ENCODE measurements at places on chromosomes 3 and 15.

DNA sequence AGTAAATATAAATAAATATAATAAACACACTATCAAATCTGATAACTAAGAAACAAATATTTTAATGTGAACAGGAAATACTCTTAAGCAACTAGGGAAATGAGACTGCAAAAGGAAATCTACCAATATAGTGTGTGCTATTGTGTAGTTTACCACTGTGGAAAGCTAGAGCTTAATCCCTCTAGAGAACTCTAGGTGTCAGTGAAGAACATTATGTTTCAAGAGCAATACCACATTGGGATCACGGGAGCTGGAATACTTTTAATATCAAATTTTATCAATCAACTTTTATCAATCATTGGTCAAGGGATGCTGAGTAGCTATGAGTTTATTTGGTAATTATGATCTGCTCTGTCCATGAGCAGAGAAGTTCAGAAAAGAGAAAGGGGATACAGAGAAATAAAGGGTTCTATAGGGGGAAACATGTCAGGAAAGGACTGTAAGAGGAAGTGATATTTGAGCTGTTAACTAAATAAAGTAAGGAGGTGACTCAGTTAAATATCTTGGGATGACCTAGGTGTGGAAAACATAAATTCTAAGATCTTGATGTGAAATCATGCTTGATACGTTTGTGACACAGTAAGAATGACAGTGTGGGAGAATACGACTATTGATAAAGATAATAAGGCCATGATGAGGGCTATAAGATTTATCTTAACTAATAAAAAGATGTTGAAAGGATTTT, 762.2 kb upstream of the ALCAM start:
- no peak for DNase-seq

DNA sequence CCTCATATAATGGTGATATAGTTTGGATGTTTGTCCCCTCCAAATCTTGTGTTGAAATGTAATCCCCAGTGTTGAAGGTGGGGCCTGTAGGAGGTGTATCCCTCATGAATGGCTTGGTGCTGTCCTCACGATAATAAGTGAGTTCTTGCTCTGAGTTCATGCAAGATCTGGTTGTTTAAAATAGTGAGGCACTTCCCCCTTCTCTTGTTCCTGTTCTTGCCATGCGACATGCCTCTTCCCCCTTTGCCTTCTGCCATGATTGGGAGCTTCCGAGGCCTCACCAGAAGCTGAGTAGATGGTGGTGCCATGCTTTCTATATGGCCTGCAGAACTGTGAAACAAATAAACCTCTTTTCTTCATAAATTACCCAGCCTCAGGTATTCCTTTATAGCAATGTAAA, 39.2 kb downstream of the REC114 start:
- no peak for DNase-seq

- no peak for DNase-seq
These were observed 100.6 kb downstream of the STAG1 start for GRCh38 chr3:136651581-136651980.

DNA sequence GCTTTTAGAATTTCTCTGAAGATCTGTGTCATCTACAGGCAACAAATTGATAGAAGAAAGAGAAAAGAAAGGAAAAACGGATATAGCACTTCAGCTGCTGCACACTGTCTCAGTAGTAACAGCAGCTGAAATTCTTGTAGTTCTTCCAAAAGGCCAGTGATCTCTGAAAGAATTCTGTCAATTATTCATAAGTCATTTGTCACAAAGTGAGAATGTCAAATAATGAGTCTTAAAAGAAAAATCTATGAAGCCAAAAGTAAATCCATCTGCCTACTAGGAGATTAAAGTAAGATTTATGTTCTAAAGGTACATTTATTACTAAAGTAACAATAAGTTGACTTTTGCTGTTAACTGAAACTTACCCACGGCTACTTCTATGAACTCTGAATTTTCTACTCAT, 24.6 kb downstream of the IFT80 start:
- no peak for DNase-seq

- DNase-seq: no peak
These were observed 186.0 kb downstream of the UBE2E2 start for GRCh38 chr3:23389089-23389488.

DNA sequence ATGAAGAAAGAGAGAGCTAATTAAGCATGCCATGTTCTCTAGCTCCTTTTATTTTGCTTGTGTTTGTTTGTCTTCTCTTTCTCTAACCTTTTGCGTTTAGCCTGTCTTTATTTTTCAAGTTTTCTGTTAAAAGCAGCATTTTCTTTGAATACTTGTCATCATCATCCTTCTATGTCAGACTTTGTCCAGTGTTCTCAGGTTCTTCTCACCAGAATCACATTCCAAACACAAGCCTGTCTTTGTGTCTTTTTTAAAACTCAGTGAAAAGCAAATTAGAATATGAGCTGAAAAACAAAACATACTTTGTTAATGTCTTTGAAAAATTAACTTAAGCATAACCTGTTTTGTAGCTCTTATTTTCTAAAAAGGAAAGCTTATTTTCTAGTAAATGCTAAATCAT, 62.4 kb downstream of the LEKR1 start:
- no peak for DNase-seq

GRCh38 chr3:51392355-51393133, 1.5 kb downstream of the RBM15B start:
- DNase-seq: no peak

- DNase-seq: no peak
These were observed 632.0 kb downstream of the NSUN3 start for GRCh38 chr3:94694894-94695293.

GRCh38 chr3:25420147-25420546, 7.9 kb upstream of the RARB start:
- DNase-seq: no peak

GRCh38 chr3:86982883-86983282, 8.1 kb downstream of the VGLL3 start:
- no peak for DNase-seq
